ENCODE measurements at places on chromosomes 12 and 14.
A peak's percentile ranks its signal among the peaks of the same experiment; 100 is the strongest.

DNA sequence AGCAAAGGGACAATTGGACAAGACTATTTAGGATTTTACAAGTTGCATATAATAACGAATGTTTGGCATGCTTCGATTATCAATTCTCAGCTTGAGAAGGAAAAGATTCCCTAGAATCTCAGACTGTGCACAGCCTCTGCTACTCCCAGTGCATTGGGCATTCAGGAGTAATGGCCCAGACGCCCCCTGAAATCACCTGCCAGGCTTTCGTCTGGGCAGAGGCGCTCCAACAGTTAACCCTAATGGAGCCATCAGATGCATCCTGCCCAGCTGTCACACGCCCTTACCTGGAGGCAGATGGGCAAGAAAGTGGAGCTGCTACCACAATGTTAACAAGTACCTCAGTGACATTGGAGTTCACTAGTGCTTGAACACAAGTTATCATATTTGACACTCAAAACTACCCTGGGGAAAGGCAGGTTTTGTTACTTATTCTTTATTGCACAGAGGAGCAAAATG, 927 bp upstream of the LRP6 start:
- DNase-seq, result no peak

GRCh38 chr12:105272814-105273416, 36.9 kb upstream of the APPL2 start:
- DNase-seq, result no peak

DNA sequence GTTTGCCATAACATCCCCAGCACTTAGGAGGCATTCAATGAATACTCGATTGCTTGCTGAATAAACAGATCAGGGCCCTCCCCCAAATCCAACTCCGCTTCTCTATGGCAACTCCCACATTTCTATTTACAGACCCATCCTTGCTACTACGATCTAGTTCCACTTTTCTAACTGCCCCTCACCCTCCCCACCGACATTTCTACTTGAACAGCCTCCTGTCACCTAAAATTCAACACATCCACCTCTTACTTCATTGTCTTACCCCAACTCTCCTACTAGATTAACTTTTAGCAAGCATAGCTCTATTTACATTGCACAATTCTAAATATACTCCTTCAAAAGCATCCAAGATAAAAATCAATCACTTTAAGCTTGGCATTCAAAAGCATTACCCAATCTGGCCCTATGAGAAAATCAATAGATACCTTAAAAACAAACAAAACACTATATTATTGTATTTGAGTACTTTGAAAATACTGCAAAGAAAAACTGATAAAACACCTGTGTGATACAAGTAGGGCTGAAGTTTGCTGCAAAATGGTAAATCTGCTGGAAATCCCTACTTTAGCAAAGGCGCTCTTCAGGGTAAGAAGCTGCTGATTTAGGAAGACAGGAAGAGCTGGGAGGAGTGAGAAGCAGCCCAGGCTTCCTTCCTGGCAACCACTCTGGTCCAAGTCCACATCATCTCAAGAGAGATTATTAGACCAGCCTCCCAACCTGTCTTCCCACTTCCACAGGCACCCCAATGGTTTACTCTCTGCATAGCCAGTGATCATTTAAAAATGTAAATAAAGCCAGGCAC, 96.4 kb downstream of the HECTD4 start:
- DNase-seq, result no peak

- DNase-seq, result peak; percentile 69
Measured at GRCh38 chr14:69460093-69460701, 24.3 kb upstream of the PLEKHD1 start.

DNA sequence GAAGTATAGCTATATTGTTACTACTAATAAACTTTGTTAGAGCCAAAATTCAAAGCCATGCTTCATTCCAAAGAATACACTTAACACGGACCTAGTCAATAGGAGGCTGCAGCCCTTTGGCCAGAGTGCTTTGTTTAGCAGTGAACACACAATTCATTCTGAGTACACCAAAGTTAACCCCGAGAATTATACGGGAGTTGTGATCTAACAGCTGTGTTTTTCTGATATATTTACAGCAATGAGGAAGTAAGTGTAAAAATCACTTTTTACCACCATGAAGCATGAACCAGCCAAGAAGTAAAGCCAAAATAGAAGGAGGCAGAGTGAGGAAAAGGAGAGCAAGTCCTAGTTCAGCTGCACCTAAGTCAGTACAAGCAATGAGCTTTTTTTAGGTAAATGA, 156.8 kb upstream of the PDE3A start:
- DNase-seq, result no peak

- DNase-seq, result no peak
Measured at GRCh38 chr12:84033162-84033561, 879.4 kb downstream of the SLC6A15 start.

GRCh38 chr12:85280165-85280983, at the start of gene ALX1:
Gene ALX1, plus strand, starts transcription at chr12:85280220. Its CDS starts 42 bp downstream, at chr12:85280262.
- DNase-seq, result no peak

GRCh38 chr14:35347323-35348043, 55.3 kb downstream of the PSMA6 start:
- DNase-seq, result no peak

- peak; percentile 78 for DNase-seq
Measured at GRCh38 chr14:72699852-72700257, 194.0 kb downstream of the DPF3 start.

GRCh38 chr12:87953256-87953860, 75.8 kb downstream of the C12orf50 start:
- no peak for DNase-seq
